ENCODE measurements at places on chromosomes 7 and 10.

DNA sequence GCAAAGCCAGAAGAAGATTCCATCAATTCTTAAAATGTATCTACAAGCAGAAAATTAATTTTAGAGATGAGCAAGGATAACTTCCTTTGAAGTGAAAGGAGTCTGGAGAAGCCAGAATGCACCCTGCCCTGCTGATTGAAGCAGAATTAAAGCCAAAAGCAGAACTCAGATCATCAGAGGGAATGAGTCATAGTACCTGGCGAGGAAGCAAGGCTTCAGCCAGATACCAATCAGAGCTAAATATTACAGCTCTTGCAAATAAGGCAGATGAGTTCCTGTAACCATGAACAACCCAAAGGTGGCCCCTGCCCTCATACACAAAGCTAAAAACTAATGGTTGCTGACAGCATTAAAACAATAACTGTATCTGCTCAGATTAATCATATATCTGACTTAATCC, 10.4 kb downstream of the HTR7 start:
- no peak for DNase-seq

DNA sequence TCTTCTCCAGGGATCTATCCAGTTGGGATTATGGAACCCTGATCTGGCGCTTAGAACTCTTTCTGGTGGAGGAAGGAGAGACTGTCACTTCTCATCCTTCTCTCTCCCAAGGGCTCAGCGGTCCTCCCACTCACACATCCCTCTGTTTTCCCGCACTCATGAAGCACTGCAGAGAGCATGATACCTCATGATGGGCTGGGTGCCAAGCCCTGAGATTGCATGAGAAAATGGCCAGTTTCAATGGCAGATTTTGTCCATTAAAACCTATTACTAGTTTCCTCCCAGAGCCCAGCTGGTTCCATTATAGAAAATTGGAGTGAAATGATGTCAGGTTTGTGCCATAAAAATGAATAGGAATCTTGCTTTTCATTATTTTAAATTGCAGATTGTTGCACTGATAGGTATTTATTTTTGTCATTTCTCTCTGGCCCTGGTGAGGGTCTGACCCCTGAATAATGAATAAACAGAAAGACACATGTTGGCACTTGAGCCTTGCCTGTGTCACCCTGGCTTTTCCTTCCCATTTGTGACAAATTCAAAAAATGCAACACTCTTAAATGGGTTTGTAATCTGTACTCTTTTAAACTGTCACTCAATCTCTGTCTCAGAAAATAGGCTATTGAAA, 1151.1 kb downstream of the TYW1 start:
- no peak for DNase-seq

DNA sequence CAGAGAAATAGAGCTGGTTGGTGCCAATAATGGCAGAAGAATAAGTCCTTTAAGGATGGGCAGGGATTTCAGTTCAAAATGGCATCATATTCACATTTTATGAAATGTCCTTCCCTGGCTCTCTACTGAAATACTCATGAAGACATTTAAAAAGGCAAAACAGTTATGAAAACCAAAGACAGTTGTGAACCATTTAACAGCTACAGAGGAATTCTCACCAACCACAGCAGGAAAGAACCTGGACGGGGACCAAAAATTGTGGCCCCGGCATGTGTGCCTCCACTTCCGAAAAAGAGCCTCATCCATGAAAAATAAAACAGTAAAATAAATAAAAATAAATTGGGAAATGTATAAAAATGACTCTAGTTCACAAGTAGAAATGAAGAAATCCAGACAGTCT, 539.5 kb downstream of the SUGCT start:
- DNase-seq, result no peak

GRCh38 chr7:139829025-139829774, at the start of gene TBXAS1:
TBXAS1 (plus strand) TSS chr7:139829264; CDS start chr7:139829391, 127 bp downstream.
- peak; percentile 80 for DNase-seq

DNA sequence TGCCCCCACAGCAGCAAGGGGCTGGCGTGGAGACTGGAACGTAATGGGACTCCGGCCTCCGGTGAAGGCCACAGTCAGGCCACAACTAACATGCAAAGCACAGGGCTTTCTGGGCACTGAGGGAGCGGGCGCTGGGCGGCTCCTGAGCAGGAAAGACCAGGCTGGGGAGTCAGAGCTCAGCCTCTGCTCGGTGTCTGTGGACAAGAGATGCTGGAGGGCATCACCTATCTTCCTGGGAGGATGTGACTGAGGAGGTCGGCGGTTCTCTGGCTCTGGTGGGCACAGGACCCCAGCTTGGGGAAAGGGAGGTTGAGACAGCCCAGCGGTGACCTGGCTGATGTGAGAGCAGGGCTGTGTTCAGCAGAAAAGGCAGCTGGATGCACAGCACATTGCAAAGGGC, 11.7 kb downstream of the CNPY1 start:
- no peak for DNase-seq

GRCh38 chr7:28083164-28083997, 97.2 kb downstream of the JAZF1 start:
- DNase-seq, result no peak

DNA sequence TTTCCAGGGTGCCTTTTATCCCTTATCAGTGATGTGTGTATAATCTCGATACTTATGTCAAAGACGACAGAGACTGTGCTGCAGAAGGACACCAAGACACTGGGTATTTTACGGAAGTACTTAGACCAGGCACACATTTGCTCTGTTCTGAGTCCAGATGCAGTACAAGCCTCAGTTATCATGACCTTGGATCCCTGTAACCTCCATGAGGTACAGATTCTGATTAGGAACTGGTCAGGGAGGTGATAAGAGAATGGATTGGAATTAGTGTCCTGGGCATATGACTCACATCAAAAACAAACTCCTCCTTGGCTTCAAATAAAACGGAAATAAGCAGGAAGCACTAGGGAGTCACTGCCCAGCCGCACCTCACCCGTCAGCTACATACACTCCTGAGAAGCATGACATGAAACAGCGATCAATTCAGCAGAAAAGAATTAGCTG, 146.5 kb downstream of the SFMBT2 start:
- DNase-seq, result no peak

GRCh38 chr10:17665747-17666146, 21.8 kb downstream of the STAM start:
- DNase-seq, result no peak

GRCh38 chr10:17788646-17789045, 20.5 kb upstream of the MRC1 start:
- no peak for DNase-seq

GRCh38 chr10:76422769-76423168, 991.3 kb downstream of the LRMDA start:
- no peak for DNase-seq

GRCh38 chr10:33015761-33016547, 57.9 kb upstream of the ITGB1 start:
- no peak for DNase-seq

DNA sequence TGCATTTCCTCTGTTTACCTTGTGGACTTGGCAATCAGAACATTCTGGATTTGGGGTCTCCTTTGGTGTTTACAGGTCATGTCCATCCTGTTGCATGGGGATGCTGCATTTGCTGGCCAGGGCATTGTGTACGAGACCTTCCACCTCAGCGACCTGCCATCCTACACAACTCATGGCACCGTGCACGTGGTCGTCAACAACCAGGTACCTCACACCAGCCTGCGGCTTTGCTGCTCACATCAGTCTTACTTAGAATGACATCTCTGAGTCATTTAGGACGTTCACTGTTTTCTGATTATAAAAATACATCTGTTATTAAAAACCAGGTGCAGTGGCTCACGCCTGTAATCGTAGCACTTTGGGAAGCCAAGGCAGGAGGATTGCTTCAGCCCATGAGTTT, 67.0 kb upstream of the ZMIZ2 start:
- DNase-seq, result no peak

DNA sequence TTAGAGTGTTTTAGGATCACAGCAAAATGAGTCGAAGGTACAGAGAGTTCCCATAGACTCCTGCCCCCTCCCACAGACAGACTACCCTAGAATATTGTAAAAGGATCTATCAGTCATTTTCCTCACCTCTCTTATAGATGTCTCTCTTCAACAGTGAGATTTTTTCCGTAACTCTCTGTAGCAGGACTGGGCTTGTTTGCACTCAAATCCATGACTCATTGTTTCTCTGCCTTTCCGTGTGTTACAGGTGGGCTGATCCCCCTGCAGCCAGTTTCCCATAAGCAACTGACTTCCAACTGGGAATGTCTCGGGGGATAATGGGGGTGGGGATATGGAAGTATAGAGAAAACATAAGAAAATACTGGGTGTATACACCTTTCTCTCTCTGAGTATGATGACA, 921.0 kb downstream of the GATA3 start:
- no peak for DNase-seq

DNA sequence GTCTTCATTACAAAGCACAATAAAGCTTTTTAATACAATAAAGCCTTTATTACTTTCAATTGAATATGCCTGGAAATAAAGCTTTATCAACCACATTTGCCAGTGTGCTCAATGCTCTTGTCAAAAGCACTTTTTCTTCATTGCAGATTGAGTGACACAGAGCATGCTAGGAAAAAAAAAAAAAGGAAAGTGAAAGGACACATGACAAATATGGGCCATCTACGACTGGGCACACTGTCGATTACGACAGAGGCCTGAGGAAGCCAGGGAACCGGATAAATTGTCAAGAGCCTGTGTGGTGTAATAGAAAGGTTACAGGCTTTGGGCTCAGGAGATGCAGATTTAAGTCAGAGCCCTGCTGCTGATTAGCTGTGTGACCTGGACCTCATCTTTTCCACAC, 84.8 kb upstream of the LRGUK start:
- DNase-seq, result no peak

GRCh38 chr7:16514271-16514670, 12.4 kb upstream of the LRRC72 start:
- no peak for DNase-seq

- DNase-seq, result no peak
Measured at GRCh38 chr7:28957064-28957750, 923 bp downstream of the TRIL start.

All from renal cortex interstitium (tissue), 15 donors.